ENCODE measurements at places on chromosomes 1 and 21. TPM values are rescaled to one million over a fixed set of nuclear protein-coding genes. Genes with fewer than 3 reads are reported as not detected.

DHRS3 gene
- 66.4 TPM for total RNA-seq

PLA2G5 gene
- total RNA-seq: not detected

THEM5 gene
- not detected for total RNA-seq

RIMKLA gene
- 5.5 TPM for total RNA-seq

LAPTM5 gene
- total RNA-seq: 178 TPM

AKIRIN1 gene
- 76.0 TPM for total RNA-seq

PTPRF gene
- total RNA-seq: 2.1 TPM

MAN1C1 gene
- 2.9 TPM for total RNA-seq

NBPF6 gene
- total RNA-seq: 0.40 TPM

PADI3 gene
- total RNA-seq: not detected

- peaks cover 5% of the 10 kb centered on the region for H3K4me1 ChIP-seq
- peak within 1 kb of the TSS; percentile 62 for H3K4me3 ChIP-seq
- H3K27me3 ChIP-seq: peaks cover 86% of the 10 kb centered on the region
- H3K27ac ChIP-seq: no peak within 1 kb of the TSS
- peak; percentile 75 for DNase-seq
- H3K36me3 ChIP-seq: no peaks in the 10 kb centered on the region
Measured at GRCh38 chr1:109466452-109467300, at the start of gene SYPL2. TSS of gene SYPL2 (plus strand) at chr1:109466546. CDS start at chr1:109466844, 298 bp downstream.

GRCh38 chr1:238639861-238640260 is 746.5 kb upstream of the CHRM3 start:
- DNase-seq: no peak
- no peaks in the 10 kb centered on the region for H3K27me3 ChIP-seq
- H3K4me1 ChIP-seq: no peaks in the 10 kb centered on the region
- no peak overlapping the region for H3K27ac ChIP-seq
- H3K4me3 ChIP-seq: no peak overlapping the region

- no peak overlapping the region for H3K27ac ChIP-seq
- no peak overlapping the region for H3K4me3 ChIP-seq
- no peak for DNase-seq
- H3K36me3 ChIP-seq: no peaks in the 10 kb centered on the region
- peaks cover 3% of the 10 kb centered on the region for H3K4me1 ChIP-seq
- no peaks in the 10 kb centered on the region for H3K27me3 ChIP-seq
Measured at GRCh38 chr1:172003766-172004530, 162.7 kb downstream of the DNM3 start.

GRCh38 chr1:53392460-53392859 is 64.6 kb upstream of the LRP8 start:
- no peak for DNase-seq
- H3K36me3 ChIP-seq: no peaks in the 10 kb centered on the region
- H3K4me1 ChIP-seq: peaks cover 10% of the 10 kb centered on the region
- peaks cover 21% of the 10 kb centered on the region for H3K27me3 ChIP-seq
- H3K27ac ChIP-seq: no peak overlapping the region

DNA sequence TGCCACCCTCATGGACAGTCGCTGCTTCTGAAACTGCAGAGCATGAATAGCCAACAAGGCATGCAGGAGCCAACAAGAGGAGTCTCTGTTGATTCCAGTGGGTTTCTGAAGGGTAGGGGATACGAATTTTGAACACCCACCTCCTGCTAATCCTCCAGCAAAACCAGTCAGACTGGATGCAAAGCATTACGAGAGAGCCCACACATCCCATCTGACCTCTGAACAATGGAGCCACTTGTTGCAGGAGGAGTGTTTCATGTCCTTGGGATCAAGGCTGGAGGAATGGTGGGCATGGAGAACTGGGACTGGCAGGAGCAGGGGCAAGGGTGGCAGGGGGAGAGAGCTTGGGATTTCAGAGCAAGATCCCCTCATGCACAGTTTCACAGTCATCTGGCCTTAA is 1.6 kb downstream of the VTCN1 start:
- H3K4me3 ChIP-seq: no peak overlapping the region
- H3K36me3 ChIP-seq: no peaks in the 10 kb centered on the region
- DNase-seq: no peak
- no peaks in the 10 kb centered on the region for H3K4me1 ChIP-seq

DNA sequence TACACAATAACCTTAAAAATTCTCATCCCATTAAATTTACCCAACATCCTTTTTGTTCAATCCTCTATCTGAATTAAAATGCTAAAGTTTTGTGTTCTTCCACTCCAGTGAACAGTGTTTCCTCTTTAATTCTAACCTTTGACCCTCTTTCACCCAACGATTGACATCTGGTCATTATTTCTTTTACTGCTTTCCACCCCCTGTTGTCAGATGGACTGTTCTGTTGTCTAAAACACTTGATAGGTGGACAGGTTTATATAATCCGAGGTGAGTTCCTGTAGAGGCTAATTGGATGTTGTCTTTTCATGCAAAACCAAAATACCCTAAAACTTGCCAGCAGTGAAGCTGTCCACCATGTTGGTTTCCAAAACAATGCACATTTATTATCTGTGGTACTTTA is 73.4 kb upstream of the SERTAD4 start:
- H3K27ac ChIP-seq: no peak overlapping the region
- H3K27me3 ChIP-seq: peaks cover 3% of the 10 kb centered on the region
- DNase-seq: no peak
- no peaks in the 10 kb centered on the region for H3K36me3 ChIP-seq

- H3K4me3 ChIP-seq: no peak overlapping the region
- H3K4me1 ChIP-seq: no peaks in the 10 kb centered on the region
- peaks cover 60% of the 10 kb centered on the region for H3K27me3 ChIP-seq
- H3K36me3 ChIP-seq: no peaks in the 10 kb centered on the region
Measured at GRCh38 chr1:115969509-115969908, 6.8 kb upstream of the SLC22A15 start.

- peaks cover 53% of the 10 kb centered on the region for H3K4me1 ChIP-seq
- no peaks in the 10 kb centered on the region for H3K27me3 ChIP-seq
Measured at GRCh38 chr1:54365398-54365797, 40.8 kb downstream of the SSBP3 start.

DNA sequence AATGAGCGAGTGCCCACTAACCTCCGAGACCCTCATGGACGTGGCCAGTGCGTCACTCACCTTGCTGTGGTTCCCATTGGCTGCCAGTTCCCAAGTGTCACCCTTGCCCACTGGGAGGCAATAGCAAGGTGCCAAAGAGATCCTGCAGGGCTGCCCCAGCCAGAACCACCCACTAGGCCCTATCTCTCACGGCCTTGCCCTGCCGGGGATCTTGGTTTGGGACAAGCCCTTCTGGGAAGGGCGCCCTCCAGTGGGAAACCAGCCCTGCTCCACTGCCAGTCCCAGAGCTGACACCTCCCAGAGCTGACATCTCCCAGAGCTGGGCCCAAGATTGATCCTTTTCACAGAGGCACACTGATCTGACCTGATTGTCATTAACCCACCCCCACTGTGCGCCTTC is 2.1 kb upstream of the SELENON start:
- H3K27me3 ChIP-seq: peaks cover 34% of the 10 kb centered on the region
- H3K4me3 ChIP-seq: no peak overlapping the region
- DNase-seq: peak; percentile 77
- no peaks in the 10 kb centered on the region for H3K36me3 ChIP-seq

DNA sequence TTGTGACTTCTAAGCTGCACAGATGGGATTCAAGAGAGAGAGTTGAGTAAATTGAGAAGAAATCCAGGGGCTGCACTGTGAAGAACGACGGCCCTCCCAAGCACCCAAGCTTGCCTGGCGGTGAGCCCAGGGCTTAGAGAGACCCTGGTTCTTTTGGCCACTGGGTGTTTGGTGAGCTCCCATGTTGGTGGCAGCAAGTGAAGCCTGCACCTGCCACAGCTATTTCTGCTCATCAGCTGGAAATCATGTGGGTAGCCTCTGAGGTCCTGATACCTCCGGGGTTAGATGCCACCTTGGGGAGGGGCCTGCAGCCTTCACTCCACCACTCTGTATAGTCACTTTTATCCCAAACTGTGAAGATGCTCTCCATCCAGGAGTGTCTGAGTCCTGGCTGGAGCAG is 6.2 kb upstream of the BTG2 start:
- H3K36me3 ChIP-seq: no peaks in the 10 kb centered on the region
- no peak overlapping the region for H3K27ac ChIP-seq
- H3K27me3 ChIP-seq: no peaks in the 10 kb centered on the region
- H3K4me3 ChIP-seq: no peak overlapping the region

DNA sequence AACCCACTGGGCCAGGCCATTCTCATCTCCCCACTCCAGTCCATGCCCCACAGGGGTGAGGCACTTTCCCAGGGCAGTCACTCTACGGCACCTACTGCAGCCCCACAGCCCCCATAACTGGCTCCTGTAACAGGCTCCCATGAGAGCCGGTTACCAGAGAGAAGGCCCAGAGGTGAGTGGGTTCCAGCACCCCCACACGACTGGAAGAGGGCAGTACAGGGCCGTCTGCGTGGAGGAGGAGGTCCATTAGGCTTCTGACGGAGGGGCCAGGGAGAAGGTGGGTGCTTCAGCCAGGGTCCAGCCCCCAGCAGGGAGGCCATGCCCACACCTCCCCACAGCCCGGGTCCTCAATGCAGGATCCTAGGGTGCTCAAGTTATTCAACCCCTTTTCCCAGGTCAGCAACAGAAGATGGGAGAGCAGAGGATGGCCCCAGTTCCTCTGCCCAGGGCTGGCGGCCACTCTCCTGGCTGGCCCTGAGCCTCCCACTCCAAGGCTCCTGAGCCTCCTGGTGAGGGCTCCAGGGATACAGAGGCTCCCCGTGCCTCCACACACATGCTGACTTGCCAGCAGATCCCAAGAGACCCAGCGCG is 1.6 kb downstream of the ACAP3 start:
- peaks cover 18% of the 10 kb centered on the region for H3K4me1 ChIP-seq
- H3K36me3 ChIP-seq: peaks cover 5% of the 10 kb centered on the region
- peak overlapping the region; percentile 87 for H3K27ac ChIP-seq
- no peaks in the 10 kb centered on the region for H3K27me3 ChIP-seq

DNA sequence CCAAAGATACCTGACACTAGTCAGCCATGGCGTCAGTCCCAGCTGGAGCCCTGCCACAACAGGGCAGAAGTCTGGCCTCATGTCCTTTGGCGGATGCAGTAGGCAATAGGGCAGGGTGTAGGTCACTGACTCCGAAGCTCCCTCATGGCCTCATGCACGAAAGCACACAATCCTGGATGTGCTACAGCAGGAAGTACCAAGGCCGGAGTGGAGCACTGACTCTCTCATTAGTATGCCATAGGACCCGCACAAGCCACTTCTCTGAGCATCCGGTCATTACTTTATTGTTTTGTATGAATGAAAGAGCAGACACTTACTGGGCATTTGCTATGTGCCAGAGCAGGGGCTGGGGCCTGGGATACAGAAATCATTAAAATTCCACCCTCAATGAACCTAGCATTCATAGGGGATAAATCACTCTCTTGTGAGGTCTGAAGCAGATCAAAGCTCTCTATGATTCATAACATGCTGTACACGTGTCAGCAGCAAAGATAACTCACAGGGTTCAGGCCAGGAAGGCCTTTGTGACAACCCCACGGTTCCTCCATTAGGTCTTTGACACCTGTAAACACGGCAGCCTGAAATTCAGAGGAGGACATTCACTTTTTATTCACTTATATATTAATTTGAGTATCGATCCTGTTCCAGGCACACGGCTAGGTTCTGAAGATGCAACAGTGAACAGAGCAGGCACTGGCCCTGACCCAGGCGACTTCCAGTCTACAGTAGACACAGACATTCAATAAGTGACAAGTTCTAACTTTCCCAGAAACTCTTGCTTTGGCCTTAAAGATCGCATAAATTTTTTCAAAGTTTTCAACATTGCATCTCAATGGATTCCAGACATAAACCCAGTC is 357.9 kb upstream of the USP24 start:
- H3K4me3 ChIP-seq: no peak overlapping the region
- DNase-seq: no peak

DNA sequence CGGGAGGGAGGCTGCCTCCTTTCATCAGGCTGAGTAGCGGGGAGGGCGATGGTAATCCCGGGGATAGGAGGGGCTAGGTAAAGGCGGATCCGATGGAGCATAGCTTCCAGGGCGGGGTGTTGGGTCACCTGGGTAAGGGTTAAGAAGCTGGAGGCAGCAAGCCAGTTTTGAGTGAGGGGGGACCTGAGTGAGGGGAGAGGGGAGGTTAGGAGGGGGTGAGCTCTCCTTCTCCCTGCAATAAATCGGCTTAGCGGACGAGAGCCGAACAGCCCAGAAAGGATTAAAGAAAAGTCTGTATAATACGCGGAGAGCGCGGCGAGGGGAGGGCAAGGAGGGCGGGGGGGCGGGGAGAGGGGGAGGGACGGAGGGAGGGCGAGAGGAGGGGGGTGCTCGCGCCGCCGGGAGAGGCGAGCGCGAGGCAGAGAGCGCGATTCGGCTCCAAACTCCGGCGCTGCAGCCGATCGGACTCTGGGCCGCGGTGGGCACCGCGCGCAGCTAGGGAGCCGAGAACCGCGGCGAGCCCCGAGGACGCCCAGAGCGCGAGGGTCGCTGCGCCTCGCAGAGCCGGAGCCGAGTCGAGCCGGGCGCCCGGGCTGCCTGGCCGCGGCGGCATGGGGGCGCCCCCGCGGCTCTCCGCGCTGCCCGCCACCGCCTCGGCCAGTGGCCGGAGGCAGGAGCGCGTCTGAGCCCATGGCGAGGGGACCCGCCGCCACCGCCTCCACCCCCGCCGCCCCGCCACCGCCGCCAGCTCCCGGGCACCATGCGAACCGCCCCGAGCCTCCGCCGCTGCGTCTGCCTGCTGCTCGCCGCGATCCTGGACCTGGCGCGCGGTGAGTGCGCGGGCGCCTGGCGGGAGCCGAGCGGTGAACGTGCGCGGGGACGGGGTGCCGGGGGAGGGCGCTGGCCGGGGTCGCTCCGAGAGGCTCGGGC is at the start of gene IGSF21:
IGSF21 (plus strand) TSS at position 430 of the 930 bp plus-strand sequence; CDS start at position 761, 331 bp downstream.
- peaks cover 51% of the 10 kb centered on the region for H3K27me3 ChIP-seq
- H3K4me3 ChIP-seq: no peak within 1 kb of the TSS
- no peaks in the 10 kb centered on the region for H3K36me3 ChIP-seq
- no peak for DNase-seq
- H3K4me1 ChIP-seq: no peaks in the 10 kb centered on the region
- H3K27ac ChIP-seq: peak within 1 kb of the TSS; percentile 11

DNA sequence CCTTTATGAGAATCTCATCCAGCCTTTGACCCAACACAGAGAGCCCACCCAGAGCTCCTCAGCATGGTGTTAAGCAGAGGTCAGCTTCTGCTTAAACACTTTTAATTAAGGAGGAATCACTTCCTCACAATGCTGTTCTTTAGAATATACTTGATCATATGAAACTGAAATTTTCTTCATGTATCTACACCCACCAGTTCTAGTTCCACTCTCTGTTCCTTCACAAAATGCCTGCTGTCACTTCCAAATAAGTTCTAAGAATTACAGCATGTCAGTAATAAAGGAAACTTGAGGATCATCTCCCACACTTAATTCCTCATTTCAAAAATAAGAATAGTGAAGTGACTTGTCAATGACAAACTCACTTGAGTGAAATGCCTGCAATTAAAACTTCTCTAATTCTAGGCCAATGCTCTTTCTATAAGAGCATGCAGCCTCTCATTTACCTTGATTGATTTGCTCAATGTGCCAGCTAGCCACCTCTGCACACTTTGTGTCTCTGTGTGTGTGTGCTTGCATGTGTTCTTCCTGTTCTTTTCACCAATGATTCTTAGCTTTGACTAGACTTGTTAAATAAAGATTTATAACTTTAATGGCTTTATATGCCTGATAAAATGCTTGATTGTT is 356.3 kb downstream of the PLPP3 start:
- no peaks in the 10 kb centered on the region for H3K36me3 ChIP-seq
- no peak overlapping the region for H3K27ac ChIP-seq
- no peak for DNase-seq
- H3K27me3 ChIP-seq: no peaks in the 10 kb centered on the region

- peaks cover 38% of the 10 kb centered on the region for H3K27me3 ChIP-seq
- DNase-seq: no peak
- H3K4me3 ChIP-seq: no peak overlapping the region
- no peak overlapping the region for H3K27ac ChIP-seq
- no peaks in the 10 kb centered on the region for H3K4me1 ChIP-seq
Measured at GRCh38 chr1:170521818-170522217, 10.1 kb upstream of the GORAB start.

GRCh38 chr1:211711315-211711705 is 35.9 kb upstream of the NEK2 start:
- H3K36me3 ChIP-seq: no peaks in the 10 kb centered on the region
- no peak overlapping the region for H3K27ac ChIP-seq
- DNase-seq: no peak
- H3K4me1 ChIP-seq: no peaks in the 10 kb centered on the region
- no peak overlapping the region for H3K4me3 ChIP-seq

All from activated CD4-positive, alpha-beta T cell treated with anti-CD3 and anti-CD28 coated beads, Interleukin-2, amount 10 ng/mL, durations not matched to agents 24 days and 14 days (primary cell).